OCI-M1 (cell line): ENCODE measurements at places on chromosomes 11 and 22.

DNA sequence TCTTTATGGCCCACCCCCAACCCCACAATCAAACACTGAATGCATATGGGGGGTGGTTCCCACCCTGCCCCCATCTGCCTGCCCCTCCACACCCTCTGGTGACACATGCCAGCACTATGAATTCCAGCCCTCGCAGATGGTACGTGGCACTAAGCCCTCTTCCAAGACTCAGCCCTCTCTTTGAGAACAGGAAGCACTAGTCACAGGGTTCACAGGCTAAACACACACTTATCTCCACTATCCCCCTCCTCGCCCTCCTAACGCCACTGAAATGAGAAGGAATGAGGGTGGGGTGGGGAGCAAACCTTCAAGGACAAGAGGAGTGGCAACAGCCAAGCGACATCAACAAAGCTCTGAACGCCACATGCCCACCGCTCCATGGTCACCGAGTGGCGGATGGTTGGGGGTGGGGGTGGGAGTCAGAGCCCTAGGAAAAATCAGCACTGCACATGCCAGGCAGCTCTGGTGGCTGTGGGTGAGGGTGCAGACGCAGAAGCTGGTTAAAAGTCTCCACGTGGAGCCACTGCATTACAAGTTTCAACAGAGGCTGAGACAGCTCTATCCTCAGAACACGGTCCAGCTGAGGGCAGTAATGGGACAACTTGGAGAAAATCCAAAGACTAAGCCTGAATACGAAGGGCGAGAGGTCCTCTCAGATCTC is 33.6 kb downstream of the TMEM184B start:
- no peak for DNase-seq

DNA sequence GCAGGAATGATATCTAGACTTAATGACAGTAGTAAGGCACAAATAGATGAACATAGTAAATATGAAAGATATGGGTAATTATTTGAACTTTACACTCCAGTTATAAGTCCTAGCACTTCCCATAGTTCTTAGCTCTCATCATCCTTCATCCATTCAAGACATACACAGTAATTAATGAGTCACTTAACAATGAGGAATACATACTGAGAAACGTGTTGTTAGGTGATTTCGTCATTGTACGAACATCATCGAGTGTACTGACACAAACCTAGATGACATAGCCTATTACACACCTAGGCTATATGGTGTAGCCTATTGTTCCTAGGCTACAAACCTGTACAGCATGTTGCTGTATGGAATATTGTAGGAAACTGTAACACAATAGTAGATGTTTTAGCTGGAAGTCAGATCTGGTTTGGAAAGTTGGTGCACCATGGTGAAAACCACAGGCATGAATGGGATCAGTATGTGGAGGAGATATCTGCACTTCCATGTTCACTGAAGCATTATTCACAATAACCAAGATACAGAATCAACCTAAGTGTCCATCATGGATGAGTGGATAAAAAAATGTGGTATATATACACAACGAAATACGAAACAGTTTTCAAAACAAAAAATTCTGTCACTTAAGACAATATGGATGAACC is 229.9 kb upstream of the PITPNB start:
- DNase-seq: no peak

- no peak for DNase-seq
These were observed 72.1 kb downstream of the PTPRJ start for GRCh38 chr11:48052183-48053044.

DNA sequence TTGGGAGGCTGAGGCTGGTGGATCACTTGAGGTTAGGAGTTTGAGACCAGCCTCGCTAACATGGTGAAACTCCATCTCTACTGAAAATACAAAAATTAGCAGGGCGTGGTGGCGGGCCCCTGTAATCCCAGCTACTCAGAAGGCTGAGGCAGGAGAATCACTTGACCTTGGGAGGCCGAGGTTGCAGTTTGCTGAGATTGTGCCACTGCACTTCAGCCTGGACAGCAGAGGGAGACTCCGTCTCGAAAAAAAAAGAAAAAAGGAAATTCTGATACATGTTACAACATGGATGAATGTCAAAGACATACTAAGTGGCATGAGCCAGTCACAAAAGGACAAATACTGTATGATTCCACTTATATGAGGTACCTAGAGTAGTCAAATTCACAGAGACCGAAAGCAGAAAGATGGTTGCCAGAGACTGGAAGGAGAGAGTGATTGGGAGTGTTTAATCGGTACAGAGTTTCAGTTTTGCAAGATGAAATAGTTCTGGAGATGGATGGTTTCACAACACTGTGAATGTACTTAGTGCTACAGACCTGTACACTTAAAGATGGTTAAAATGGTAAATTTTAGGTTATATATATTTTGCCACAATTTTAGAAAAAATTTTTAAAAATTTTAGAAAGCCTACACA is 92.3 kb downstream of the BLID start:
- DNase-seq: no peak

DNA sequence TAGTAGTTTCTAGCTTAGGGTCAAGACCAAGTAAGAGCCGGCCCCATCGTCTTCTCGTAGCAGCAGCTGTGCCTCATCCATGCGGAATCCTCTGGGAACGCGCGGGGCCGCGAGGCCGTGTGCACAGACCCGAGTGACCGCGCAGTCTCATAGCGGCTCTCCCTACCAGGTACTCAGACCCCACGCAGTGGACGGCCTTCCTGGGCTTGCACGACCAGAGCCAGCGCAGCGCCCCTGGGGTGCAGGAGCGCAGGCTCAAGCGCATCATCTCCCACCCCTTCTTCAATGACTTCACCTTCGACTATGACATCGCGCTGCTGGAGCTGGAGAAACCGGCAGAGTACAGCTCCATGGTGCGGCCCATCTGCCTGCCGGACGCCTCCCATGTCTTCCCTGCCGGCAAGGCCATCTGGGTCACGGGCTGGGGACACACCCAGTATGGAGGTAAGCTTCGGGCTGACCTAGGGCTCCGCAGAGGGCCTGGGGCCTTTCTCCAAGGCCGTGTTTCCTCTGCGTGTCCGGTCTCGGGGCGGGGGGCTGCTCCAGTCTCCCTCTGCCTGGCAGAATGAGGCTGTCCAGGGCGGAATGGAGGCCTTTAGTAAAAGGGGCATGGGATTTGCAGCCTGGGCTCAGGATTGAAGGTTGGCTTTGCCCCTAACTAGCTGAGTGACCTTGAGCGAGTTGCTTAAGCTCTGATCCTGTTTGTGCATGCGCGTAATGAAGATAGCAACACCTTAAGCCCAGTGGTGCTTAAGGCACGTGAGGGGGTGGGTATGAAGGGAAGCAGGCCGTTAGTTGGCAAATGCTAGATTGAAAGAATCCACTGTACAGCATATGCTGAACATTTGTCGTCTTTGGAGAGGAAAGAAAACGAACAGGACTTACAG is 48.9 kb downstream of the ST14 start:
- DNase-seq: no peak

- DNase-seq: peak; percentile 58
These were observed at the start of gene OSBPL5 for GRCh38 chr11:3165152-3165705. Gene OSBPL5, minus strand, starts transcription at chr11:3165310. Its CDS starts 36,162 bp downstream, at chr11:3129148.
